ENCODE measurements at places on chromosomes 7 and 10.
A peak's percentile ranks its signal among the peaks of the same experiment; 100 is the strongest.

DNA sequence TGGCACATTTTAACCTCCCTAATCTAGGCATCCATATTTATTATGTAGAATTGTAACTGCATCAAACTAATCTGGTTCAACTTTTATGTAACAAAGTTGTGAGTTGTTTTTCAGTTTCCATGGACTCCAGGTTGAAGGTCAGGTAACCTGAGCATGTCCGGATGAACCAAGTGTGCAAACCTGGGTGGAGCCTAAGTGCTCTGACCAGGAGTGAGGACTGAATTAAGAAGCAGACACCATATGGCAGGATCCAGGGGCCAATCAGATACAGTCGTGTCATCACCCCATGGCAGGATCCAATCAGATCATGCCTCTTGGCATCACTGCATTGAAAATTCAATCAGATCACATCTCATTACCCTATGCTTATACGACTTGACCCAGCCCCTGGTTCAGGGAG, 41.2 kb upstream of the PHYHIPL start:
- no peak for DNase-seq

DNA sequence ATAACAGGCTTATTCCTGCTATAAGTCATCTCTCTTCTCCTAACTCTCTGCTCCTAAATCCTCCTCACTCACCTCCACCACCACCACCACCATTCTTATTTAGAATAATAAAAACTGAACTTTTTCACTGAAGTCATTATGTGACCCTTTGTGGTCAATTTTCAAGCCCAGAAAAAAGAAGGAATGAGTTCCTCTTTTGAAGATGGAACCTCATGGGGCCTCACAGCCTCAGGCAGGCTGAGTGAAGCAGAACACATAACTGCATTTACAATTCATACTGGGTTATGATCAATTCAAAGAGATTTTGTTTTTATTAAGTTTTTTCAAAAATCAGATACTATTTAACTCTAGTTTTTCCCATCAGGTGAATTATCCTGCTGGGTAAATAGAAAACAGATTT, 29.8 kb downstream of the PNLIPRP3 start:
- no peak for DNase-seq

DNA sequence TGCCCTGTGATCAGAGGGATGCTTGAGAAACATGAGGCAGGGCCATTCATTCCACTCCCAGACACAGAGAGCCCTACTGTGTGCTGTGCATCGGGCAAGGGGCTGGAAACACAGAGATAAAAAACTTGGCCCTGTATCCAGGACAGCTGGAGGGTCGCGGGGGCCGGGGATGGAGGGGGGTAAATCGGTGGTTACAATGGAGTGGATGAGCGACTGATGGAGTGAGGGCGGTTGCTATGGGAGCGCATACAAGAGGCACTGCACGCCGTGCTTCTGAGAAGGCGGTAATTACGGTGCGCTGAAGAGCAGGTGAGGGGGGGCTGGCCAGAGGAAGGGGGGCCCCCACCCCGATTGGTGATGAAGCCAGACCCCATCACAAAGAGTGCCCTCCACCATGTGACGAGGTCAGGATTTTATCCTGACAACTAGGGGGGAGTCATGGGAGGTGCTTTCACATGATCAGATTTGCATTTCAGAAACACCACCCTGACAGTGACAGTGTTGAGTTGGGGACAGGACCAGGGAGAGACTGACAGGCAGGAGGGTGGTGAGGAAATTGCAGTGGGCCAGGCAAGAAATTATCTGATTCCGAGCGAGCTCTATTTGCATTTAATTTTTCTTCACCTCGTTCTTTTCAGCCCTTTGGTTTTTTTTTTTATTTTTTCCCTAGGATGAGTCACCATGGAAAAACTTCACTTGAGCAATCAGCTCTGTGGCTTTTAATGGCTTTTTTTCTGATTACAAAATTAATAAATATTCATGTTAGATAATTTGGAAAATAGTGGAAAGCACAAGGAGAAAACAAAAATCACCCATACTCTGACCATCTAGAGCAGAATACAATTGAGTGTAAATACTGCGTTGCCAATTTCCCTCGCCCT, 7.8 kb downstream of the CPA5 start:
- peak; percentile 75 for DNase-seq

DNA sequence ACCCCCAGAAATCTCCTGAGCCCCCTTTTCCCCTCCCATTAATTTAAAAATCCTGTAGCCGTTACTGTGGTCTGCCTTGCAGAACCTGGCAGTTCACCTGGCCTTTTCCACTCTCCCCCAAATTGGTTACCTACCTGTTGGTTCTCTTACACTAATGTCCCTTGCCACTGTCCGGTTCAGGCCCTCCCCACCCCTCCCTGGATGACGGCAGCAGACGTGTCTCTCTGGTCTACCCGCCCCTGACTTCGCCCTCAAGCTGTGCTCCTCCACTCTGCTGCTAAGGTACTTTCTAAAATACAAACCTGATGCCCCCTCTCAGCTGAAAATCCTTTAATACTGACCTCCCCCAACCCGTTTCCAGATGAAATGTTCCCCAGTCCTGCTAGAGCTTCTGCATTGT, 15.6 kb upstream of the SH3PXD2A start:
- DNase-seq = no peak

GRCh38 chr10:3071405-3072198, 4.3 kb downstream of the PFKP start:
- no peak for DNase-seq

DNA sequence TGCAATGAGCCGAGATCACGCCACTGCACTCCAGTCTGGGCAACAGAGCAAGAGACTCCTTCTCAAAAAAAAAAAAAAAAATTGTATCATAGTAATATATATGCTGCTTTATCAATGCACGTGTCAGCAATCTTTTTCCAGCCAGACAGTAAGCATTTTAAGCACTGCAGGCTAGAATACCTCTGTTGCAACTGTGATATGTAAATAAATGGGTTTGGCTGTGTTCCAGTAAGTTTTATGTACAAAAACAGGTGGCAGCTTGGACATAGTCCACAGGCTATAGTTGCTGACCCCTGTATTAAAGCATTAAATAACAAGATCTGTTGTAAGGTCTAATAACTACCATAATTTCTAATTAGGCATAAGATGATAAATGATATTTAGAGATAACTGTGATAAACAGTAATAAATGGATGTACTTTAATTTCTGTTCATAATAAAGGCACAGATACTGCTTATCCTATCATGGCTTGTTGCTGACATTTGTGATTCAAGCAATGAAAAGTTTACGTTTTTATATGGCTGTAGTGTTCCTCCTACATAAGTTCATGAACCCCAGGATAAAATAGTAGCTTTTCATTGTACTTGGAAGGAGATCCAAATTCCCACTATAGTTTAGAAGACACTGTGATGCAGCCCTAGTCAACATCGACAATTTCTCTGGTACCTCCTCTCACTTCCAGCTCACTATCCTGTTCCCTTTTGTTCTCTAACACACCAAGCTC, 161.4 kb downstream of the ELMO1 start:
- DNase-seq = no peak

- no peak for DNase-seq
Measured at GRCh38 chr7:27161214-27161720, 4.1 kb downstream of the HOXA9 start.

- no peak for DNase-seq
Measured at GRCh38 chr10:70169649-70170364, 507 bp downstream of the SAR1A start.

- DNase-seq = no peak
Measured at GRCh38 chr10:100942229-100942628, 27.1 kb upstream of the SEMA4G start.

DNA sequence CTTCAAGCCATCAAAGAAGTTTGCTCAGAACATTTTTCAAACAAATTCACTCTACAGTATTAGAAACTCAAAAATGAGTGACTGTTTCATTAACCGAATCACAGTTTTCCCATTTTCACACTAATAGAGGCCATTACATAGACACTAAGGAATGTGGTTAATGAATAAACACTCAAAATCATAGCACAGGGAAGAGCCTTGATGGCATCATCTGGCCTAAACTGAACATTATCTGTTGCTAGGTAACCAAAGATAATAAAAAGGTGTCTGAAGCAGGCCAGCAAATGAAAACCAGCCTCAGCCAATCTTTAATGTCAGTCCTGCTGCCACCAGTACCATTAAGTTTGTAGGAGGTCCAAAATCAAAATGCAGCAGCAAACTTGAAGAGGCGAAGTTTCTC, 492.4 kb upstream of the STEAP1 start:
- DNase-seq = no peak

DNA sequence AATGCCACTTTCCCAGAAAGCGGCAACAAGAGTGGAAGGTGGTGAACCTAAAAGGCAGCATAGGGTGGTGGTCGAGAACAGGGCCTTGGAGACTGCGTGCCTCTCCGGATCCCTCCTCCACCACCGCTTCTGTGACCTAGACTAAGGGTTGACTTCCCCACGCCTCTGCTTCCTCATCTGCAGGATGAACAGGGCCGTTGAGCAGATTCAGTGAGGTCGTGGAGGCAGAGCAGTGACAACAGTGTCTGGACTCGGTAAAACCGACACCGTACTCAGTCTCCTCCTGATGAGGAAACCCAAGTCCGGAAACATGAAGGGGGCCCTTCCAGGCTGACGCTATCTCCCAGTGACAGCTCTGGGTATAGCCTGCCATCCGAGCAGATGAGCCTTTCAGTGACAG, 162.6 kb downstream of the CELF2 start:
- no peak for DNase-seq

GRCh38 chr7:128263420-128263819, 22.3 kb downstream of the LEP start:
- DNase-seq = no peak

GRCh38 chr10:35262436-35262835, 73.9 kb upstream of the CCNY start:
- no peak for DNase-seq

DNA sequence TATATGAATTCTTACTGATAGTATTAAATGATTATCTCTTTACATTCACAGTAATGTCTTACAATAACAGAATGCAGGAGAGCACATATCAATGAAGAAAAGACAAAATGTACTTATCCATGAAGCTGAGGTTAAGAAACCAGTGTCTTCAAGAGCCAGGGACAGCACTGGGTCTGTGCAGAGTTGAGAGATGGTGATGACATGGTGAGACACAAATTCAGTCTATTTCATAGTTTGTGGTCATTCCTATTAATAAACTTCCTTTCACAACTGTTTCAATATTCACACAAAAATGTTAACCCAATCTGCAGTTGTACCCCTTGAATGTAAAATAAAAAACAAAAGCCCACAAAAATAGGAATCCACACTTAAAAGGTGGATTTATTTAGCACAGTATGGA, 5.3 kb upstream of the MAGI2 start:
- no peak for DNase-seq

DNA sequence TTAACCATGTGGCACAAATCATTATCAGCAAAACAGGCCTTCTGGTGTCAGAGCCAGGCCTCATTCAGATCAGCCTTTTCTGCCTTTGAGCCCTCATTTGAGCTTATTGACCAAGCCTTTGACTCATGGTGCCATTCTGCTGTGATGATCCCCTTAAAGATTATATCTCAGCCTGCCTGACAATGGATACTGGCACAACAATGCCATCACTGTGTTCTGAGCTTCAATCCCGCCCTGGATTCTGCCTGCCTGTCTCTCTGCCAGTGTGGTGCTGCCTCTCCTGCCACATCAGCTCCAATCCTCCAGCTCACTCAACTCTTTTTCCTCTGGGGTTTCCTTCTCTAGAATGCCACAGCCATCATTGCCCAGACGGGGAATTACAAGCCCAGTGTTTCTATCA, 52.6 kb downstream of the SRI start:
- no peak for DNase-seq

GRCh38 chr7:47691988-47692387, 110.1 kb upstream of the TNS3 start:
- DNase-seq = no peak

GRCh38 chr10:35058134-35058533, 32.0 kb downstream of the CUL2 start:
- DNase-seq = peak; percentile 91

GRCh38 chr10:79069325-79070080, 737 bp downstream of the ZMIZ1 start:
- DNase-seq = no peak

DNA sequence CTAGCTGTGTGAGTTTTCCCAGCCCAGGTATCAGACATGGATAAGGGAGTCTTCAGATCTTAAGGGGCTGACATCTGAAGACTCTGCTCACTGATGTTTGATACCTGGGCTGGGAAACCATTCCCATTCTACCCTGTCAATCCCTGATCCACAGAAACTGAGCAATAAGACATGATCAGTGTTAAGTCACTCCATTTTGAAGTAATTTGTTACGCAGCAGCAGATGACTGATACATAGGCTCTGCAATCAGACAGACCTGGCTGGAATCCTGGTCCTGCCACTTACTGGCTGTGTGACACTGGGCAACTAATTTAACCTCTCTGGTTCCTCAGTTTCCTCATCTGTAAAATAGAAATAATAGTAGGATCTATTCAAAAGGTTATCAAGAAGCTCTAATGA, 6.6 kb downstream of the DCLRE1C start:
- no peak for DNase-seq

DNA sequence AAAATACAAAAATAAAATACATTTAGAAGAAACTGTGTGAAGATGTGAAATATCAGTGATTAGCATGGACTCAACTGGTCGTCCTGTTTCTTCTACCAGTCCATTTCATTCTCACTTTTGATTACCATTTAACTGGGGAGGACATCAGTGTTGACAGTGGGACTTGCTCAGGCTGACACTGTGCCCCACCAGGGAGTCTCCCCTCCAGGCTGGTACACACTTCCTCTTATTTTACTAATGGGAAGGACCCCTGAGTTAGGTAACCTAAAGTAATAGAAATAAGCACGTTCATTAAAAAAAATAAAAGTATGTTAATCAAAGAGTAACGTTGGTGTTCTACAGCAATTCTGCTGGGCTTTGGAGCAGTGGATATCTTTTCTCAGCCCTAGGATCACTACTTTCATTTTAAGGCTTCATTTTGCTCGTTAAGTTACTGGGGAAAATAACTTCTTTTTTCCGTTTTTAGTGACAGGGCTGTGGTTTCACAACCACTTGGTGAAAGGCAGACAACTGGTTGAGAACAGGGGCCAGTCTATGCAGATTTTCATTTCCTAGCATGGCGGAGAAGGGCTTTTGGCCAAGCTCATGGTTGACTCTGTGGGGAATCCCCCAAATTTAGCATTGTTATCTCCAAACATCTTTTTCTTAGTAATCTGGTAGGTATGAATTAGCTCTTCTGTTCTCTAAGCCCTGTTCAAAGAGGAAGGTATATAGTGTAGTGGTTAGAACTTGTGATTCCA, 2.1 kb downstream of the SNX10 start:
- no peak for DNase-seq

DNA sequence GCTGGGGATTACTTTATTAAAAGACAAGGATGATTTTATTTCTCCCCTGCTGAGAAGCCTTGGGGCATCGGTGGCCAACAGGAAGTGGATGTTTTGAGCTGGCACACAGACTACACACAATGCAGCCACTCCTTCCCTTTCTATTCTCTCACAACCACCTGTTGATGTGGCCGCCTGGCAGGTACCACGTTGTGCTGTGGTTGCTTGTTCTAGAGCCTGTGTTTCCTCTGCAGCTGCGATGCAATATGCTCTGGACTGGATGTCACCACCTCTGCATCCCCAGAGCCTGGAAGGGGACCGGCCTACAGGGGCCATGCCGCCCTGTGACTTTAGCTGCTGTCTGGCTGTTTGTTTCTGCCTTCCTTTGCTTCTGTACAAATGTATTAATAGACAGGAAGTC, 195.7 kb upstream of the CELF2 start:
- no peak for DNase-seq

- no peak for DNase-seq
Measured at GRCh38 chr7:12827920-12828319, 140.5 kb downstream of the ARL4A start.

- DNase-seq = no peak
Measured at GRCh38 chr10:122462533-122463465, 1.4 kb downstream of the HTRA1 start.
